ENCODE measurements at places on chromosomes 4 and X.

GRCh38 chr4:173909294-173909693 is 374.2 kb downstream of the FBXO8 start:
- DNase-seq: no peak

- no peak for DNase-seq
Observed at GRCh38 chrX:102964940-102965339, 27.9 kb downstream of the RAB40AL start.

DNA sequence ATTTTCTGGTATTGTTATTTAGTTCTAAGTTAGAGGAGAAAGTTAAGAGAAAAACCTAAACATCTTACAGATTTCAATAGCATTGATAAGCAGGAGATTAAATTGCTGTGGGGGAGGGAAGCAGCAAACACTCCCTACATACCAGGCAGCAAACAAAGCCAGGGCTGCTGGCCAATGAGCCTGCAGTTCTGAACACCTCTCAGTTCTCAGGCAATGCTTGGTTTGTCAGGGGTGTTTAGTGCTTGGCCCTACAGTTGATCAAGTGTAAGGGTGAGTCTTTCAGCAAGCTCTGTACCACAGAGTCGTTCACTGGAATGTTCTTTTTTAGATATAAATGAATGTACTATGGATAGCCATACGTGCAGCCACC is 38.6 kb downstream of the EGFL6 start:
- DNase-seq: no peak

- no peak for DNase-seq
Observed at GRCh38 chr4:148431401-148431800, 10.8 kb downstream of the NR3C2 start.

- DNase-seq: peak; percentile 26
Observed at GRCh38 chrX:105461016-105461415, 240.5 kb upstream of the TEX13A start.

DNA sequence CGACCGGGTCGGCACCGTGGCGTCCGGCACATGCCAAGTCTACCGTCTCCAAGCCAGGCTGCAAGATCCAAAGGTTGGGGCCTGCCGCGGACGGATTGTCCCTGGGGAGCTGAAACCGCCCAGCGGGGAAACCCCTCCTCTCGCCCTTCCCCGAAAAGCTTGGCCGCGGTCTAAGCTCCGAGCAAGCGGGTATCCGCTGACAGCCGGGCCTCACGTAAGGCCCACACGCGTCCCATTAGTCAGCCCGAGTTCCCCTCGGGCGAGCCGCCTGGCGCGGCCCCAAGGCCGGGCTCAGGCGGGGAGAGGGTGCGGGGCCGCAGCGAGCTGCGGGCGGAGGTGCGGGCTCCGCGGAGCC is 6.8 kb upstream of the BCOR start:
- peak; percentile 56 for DNase-seq

DNA sequence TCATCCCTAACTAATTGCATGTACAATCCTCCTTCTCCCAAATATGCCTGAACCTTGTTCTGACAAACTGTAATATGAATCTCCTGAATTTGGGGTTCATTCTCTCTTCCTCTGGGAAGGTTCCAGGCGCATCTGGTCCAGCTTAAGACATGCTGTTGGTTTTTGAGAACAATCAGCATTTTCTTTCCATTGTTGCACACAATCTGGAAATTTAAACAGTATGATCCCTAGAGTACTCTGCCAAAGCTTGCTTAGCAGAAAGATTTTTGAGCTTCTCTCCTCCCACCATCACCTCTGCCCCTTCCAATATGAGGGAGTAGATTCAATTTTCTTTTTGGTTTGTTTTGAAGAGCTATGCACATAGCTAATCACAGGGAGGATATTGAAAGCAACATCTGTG is 50.1 kb downstream of the SRPX start:
- DNase-seq: no peak

DNA sequence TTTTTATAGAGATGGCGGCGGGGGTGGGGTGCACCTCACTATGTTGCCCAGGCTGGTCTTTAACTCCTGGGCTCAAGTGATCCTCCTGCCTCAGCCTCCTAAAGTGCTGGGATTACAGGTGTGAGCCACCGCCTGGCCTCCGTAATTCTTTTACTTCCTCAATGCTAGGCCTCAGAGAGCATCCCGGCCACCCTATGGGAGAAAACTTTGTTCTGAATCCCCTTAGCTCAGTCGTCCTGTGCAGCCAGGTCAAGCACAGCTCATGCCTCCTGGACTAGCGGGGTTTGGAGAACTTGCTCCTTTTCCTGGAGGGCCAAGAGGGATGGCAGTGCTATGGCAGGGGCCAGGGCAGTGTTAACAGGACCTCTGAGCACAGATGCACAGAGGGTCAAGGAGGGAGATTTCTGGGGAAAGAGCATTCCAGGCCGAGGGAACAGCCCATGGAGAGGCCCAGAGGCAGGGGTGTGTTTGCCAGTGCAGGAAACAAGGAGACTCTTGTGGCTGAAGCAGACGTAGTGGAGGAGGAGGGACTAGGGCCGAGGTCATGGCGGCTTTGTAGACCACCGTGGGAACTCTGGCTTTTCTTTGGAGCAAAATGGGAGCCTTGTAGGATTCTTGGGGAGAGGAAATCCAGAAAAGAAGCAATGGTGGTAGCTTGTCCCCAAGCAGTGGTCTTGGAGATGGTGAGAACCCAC is 9.8 kb upstream of the TNIP2 start:
- no peak for DNase-seq

GRCh38 chrX:139596068-139596467 is 65.5 kb downstream of the F9 start:
- DNase-seq: no peak

DNA sequence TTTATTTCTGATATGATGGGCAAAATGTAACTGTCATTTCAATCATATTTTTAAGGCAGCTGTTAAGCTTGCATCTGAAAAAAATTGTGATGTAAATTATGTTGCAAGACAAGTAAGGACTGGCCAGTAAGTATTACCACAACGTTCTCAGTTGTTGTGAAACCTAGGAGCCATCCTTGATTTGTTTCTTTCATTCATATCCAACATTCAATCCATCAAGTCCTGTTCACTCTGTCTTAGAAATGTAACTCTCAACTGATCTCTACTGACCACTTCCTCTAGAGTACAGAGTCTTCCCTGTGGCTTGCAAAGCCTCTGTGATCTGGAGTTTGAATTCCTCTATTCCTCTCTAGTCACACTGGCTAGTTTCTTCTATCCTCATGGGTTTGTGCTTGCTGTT is 161.4 kb upstream of the MAD2L1 start:
- DNase-seq: peak; percentile 49

DNA sequence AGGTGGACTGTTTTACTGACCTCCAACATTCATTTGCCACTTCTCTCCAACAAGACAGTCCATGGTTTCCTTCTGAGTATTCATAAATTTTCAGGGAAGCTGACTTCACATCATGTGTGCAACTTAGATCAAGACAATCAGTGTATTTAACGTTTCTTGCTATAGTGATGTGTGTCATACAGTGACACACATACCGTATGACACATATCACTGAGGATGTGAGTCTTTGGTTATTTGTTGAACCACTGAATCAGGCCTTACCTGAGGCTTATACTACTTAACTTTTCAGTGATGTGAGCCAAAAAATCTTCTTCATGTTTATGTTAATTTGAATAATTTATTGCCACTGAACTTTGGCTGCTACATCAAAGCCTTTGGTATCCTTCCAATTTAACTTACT is 166.8 kb downstream of the BMPR1B start:
- no peak for DNase-seq

GRCh38 chr4:183816077-183816476 is 89.0 kb upstream of the STOX2 start:
- no peak for DNase-seq

DNA sequence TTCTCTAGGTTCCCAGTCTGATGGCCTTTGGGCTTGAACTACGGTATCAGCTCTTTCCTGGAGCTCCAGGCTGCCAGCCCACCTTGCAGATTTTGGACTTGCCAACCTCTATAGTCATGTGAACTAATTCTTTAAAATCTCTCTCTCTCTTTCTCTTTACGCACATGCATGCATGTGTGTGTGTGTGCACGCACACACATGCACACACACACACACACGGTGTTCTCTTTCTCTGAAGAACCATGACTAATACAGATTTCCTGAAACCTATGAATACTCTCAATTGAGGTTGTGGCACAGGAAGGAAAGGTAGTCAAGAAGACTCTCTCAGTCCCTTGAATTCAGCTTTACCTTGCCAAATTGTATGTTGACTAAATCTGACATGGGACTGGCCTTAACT is 6.2 kb upstream of the ZCCHC13 start:
- no peak for DNase-seq

DNA sequence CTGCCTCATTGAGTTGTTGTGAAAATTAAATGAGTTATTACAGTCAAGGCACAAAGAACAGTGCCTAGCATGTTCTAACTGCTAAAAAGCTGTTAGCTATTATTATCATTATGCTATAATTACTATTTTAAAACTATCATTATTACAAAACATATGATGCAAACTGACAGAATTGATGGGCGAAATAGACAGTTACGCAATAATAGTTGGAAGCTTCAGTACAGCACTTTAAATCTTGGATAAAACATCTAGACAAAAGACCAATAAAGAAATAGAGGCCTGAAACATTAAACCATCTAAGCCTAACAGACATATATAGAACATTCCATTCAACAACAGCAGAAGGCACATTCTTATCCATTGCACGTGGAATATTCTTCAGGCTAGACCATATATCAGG is 73.0 kb downstream of the TAB3 start:
- DNase-seq: no peak

DNA sequence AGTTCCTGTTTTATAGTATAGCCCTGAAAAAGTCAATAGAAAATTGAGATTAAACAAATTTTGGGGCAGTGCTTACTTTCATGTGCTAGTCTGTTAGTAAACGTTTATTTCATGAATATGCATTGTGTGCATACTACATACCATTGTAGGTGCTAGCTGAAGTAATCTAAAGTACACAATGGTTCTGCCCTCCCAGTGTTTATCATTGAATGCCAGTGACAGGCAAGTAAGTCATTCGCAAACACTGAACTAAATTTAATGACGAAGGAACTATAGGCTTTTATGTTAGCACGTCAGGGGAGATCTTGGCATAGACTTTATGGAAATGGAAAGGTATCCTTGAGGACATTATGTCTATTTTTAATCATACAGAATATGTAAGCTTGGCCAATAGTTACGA is 426.9 kb upstream of the EPHA5 start:
- no peak for DNase-seq

GRCh38 chr4:102693262-102693850 is 67.4 kb downstream of the MANBA start:
- no peak for DNase-seq

DNA sequence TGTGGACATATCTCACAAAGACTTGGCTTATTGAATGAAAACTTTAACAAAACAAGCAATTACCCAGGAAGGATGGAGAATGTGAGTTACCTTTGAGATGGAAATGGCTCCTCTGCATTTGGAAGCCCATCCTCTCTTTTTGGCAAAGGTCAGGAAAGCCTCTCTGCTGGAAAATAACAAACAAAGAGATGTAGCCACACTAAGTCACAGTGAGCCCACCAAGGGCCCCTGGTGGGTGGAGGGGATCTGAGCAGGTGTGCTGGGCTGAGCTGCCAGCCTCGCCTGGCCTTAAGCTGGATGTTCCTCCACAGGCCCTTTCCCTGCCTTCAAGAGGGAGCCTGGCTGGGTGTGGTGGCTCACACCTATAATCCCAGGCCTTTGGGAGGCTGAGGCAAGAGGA is 269.2 kb downstream of the HNRNPD start:
- DNase-seq: no peak

GRCh38 chrX:35104626-35105025 is 162.0 kb downstream of the FAM47B start:
- DNase-seq: peak; percentile 26

DNA sequence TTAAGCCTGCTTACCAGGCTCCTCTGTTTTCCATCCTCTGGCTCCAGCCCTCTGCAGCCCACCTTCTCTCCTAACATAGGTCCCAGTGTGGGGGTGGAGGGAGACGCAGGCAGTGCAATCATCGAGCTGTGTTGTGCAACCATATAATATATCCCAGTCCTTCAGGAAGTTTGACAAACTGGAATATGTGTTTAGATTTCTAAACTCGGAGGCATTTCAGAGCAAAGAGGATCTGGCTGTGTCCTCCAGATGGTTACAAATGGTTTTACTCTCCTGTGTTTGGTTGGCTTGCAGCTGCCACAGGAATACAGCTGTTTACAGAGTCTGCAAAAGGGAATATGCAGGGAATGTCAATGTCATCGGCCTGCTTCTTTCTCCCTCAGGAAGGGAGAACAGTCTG is 195.3 kb upstream of the LNX1 start:
- peak; percentile 62 for DNase-seq

DNA sequence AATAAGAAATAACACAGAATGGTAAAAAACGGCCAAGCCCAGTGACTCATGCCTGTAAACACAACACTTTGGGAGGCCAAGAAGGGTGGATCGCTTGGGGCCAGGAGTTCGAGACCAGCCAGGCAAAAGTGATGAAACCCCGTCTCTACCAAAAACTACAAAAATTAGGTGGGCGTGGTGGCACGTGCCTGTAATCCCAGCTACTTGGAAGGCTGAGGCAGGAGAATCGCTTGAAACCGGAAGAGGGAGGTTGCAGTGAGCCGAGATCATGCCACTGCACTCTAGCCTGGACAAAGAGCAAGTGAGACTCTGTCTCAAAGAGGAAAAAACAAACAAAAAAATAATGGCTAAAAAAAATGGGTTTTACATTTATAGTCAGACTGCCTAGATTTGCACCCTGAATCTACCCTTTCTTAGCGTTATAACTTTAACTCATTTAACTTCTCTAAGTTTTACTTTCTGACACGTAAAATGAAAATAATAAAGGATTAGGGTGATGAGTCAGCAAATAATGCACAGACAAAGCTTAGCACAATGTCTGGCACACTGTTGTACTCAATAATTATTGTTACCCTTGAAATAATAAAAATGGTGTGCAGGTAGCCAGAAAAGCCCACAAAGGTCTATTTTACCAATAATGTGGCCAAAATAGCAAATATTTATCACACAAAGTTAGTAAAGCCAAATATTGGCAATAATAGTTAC is 55.0 kb downstream of the ATP11C start:
- peak; percentile 30 for DNase-seq

DNA sequence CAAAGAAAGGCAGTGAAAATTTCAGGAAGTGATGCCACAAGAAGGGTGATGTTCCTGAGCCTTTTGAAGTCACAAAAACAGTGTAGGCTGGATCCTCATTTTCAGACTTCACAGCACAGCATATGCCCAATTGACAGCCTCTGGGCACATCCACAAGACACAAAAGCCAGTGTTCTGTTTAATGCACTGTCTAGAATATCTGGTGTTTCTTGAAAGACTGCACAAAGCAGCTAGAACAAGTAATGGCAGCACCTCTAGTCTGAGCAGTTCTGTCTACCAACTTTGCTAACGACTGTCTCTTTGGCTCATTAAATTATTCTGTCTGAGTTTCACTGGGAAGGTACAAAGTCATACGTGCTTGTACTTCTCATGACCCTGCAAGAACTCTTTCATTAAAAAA is 417.1 kb upstream of the GALNT7 start:
- no peak for DNase-seq

- no peak for DNase-seq
Observed at GRCh38 chr4:106493086-106493485, 124.5 kb upstream of the GIMD1 start.

- DNase-seq: peak; percentile 40
Observed at GRCh38 chrX:142089193-142089592, 115.9 kb downstream of the MAGEC2 start.

- no peak for DNase-seq
Observed at GRCh38 chr4:79471309-79471708, 63.3 kb upstream of the GK2 start.

All from choroid plexus epithelial cell (primary cell).